Occipital lobe (tissue), 3 donors: ENCODE measurements at places on chromosomes 1 and 21. TPM values are rescaled to one million over a fixed set of nuclear protein-coding genes. Genes with fewer than 3 reads are reported as not detected.

Gene ZSWIM5
- 22.6 TPM for total RNA-seq

- DNase-seq = no peak
These were observed 243.4 kb downstream of the NUF2 start for GRCh38 chr1:163565166-163565565.

GRCh38 chr1:20224546-20224945 is 38.2 kb upstream of the PLA2G2C start:
- no peak for DNase-seq

Gene AJAP1
- 7.3 TPM for total RNA-seq

GRCh38 chr1:52454779-52455178 is 50.4 kb downstream of the PRPF38A start:
- DNase-seq = no peak

- no peak for DNase-seq
These were observed 12.4 kb upstream of the ZNF697 start for GRCh38 chr1:119660253-119661083.
